ENCODE measurements at places on chromosomes 12 and 14. TPM values are rescaled to one million over a fixed set of nuclear protein-coding genes. Genes with fewer than 3 reads are reported as not detected.

SERPINA10 gene
- not detected for total RNA-seq

GRCh38 chr14:94944636-94945258 lies 174.8 kb upstream of the GSC start:
- DNase-seq, result no peak
- H3K36me3 ChIP-seq, result no peaks in the 10 kb centered on the region
- no peaks in the 10 kb centered on the region for H3K4me1 ChIP-seq

GRCh38 chr14:60963761-60964160 lies 17.1 kb downstream of the TRMT5 start:
- no peaks in the 10 kb centered on the region for H3K36me3 ChIP-seq
- no peaks in the 10 kb centered on the region for H3K27me3 ChIP-seq
- no peak overlapping the region for H3K27ac ChIP-seq
- no peaks in the 10 kb centered on the region for H3K4me1 ChIP-seq

RHOJ gene
- 5.9 TPM for total RNA-seq

GRCh38 chr12:116434155-116435011 lies 124.8 kb upstream of the MAP1LC3B2 start:
- peaks cover 41% of the 10 kb centered on the region for H3K4me1 ChIP-seq
- H3K27ac ChIP-seq, result peak overlapping the region; percentile 33
- no peaks in the 10 kb centered on the region for H3K36me3 ChIP-seq
- peak; percentile 75 for DNase-seq
- H3K4me3 ChIP-seq, result peak overlapping the region; percentile 26

AQP6 gene
- total RNA-seq, result 0.45 TPM

DNA sequence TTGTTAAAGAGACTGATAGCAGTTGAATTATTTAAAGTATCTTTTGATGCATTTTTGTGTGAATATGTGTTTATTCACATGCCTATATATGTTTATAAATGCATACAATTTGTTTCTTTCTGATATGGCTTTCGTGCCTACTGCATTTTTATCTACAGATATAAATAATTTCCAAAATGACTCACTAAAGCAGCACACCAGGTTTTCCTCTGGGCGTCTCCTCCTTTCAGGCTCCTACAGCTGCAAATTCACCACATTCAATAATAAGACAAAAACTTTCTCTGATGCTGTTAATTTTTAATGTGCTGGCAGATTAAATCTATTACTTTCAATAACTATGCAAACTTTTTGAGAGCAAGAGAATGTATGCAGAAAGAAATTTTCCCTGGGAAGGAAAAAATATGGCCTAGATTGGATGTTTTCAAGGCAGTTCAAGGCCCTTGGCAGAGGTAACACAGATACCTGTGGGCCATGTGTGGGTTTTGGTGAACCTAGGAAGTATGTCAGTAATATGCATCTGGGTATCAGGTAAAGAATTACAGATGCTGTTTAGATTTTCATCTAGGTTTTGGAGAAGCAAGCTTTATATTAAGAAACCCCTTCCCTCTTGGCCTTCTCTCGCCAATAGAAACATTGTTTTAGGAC lies 381.8 kb downstream of the EGLN3 start:
- no peak overlapping the region for H3K4me3 ChIP-seq
- H3K36me3 ChIP-seq, result no peaks in the 10 kb centered on the region
- peaks cover 5% of the 10 kb centered on the region for H3K4me1 ChIP-seq
- no peak overlapping the region for H3K27ac ChIP-seq
- no peaks in the 10 kb centered on the region for H3K27me3 ChIP-seq

DNA sequence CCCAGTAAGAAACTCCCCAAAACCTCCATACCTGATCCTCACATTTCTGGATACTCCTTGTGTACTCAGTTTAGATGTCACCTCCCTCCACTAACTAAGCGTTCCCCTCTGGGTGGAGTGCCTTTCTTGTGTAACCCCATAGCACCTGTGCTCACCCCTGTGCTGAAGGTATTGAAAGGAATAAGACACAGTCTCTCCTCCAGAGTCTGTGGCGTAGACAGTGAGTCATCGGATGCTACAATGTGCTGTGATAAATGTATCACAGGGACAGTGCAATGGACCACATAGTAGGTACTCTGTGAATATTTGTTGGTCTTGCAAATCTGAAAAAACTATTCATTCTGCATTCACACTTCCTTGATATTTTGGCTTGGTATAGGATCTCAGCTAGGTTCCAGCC lies 30.8 kb downstream of the TSPAN9 start:
- DNase-seq, result no peak
- no peak overlapping the region for H3K4me3 ChIP-seq
- no peaks in the 10 kb centered on the region for H3K36me3 ChIP-seq
